RPMI7951 (cell line): ENCODE measurements at places on chromosomes 12 and 14.

DNA sequence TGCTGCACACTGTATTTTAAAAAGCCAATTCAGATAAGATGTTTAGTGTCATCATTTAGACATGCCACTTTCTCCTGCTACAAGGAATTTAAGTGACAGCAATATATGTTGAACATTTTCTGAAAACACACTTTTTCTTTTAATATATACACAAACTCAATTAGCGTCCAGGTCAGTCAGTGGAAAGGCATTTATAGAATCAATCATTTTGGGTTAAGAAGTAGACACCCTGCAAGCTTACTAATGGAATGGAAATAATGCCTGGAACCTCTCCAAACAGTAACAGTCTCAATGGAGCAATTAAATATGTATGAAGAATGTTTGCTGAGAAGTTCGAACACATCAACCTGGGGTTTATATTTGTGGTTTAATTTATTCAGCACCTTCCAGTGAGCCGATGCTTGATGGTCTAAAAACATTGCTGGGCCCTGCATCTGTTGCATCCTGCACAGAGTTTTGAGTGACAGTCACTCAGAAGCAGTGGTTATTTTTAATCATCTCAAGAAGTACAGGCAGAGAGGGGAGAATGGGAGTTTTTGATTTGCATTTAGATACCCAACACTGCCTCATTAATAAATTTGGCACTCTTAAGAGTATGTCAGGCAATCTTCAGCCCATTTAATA is 410.7 kb downstream of the TMEM117 start:
- no peak for DNase-seq

- DNase-seq: peak; percentile 87
Measured at GRCh38 chr14:33679461-33680225, 271.2 kb downstream of the EGLN3 start.

DNA sequence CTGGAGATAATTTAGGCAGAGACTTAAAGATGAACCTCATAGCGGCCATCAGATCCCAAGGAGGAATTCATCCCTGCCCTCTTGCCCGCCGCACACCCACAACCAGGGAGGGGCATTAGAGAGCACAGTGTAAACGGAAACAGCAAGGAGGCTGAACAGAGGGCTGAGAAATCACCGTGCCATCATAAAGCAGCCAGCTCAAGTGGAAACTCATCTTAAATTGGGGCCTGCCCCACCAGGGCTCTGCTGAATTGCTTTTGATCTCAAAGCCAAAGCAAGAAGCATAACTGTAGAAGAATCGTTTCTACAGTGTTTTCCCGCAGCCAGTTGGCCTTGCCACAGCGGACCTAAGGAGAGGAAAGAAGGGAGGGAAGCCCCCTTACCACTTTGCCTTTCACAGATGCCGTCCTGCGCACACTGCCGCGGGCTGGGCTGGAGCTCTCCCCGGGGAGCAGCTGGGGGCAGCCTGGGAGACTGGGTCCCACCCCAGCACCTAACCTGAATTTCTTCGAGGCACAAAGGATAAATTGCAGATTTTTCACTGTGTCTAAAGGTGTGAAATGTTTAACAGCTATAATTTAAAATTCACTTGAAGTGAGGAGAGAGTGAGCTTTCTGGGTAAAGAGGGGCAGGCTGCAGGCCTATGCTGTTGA is 51.8 kb upstream of the MMP17 start:
- peak; percentile 89 for DNase-seq

GRCh38 chr14:60622210-60622916 is 26.9 kb downstream of the SIX1 start:
- DNase-seq: no peak

DNA sequence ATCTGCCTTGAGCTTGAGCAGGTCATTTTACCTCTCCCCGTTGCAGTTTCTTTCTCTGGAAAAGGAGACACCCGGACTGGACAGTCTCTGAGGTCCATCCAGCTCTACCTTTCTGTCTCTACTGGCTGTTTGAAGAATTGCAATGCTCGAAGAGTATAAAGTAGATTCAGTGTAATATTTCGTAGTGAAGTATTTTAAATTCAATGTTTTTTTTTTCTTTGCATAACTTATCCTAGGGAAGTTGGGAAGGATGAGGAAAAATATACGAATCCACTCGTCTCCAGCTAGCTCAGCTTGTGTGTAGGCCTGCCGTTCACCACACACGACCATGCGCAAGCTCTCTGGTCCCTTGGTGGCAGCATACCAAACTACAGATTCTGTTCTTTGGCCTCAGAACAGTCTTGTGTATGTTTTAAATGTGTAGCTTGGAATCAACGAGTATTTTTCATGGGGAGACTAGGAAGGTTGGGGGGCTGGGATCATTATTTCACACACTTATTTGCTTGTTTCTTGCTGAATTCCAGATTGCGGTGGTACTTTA is 307.9 kb downstream of the CACNA1C start:
- no peak for DNase-seq

GRCh38 chr12:12538535-12538934 is 24.1 kb downstream of the DUSP16 start:
- DNase-seq: no peak

DNA sequence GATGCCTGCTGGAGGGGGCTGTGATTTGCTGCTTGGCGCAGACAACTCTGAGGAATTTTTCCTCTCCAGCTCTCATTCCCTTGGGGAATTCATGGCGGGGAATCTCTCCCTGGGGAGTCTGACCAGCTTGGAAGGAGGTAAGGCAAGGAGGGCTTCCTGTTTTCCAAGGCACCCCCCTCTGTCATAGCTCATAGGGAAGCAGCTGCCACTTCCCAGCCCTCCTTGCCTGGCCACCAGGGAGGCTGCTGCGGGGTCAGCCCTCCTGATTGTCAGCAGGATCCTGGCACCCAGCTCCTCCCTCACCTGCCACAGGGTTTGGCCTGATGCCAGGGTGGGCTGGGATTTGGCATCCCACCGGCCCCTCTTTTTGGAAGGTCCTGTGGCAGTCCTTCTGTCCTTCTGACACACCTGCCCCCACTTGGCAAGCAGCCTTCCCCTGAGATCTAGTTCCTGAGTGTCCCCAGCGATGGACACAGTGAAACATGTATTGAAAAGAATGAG is 74.9 kb downstream of the TSPAN9 start:
- DNase-seq: no peak

- DNase-seq: peak; percentile 3
Measured at GRCh38 chr14:86057018-86057667, 527.2 kb downstream of the FLRT2 start.

GRCh38 chr14:69137416-69137815 is 15.5 kb downstream of the DCAF5 start:
- DNase-seq: no peak

- DNase-seq: no peak
Measured at GRCh38 chr12:104340925-104341611, 37.5 kb downstream of the EID3 start.

DNA sequence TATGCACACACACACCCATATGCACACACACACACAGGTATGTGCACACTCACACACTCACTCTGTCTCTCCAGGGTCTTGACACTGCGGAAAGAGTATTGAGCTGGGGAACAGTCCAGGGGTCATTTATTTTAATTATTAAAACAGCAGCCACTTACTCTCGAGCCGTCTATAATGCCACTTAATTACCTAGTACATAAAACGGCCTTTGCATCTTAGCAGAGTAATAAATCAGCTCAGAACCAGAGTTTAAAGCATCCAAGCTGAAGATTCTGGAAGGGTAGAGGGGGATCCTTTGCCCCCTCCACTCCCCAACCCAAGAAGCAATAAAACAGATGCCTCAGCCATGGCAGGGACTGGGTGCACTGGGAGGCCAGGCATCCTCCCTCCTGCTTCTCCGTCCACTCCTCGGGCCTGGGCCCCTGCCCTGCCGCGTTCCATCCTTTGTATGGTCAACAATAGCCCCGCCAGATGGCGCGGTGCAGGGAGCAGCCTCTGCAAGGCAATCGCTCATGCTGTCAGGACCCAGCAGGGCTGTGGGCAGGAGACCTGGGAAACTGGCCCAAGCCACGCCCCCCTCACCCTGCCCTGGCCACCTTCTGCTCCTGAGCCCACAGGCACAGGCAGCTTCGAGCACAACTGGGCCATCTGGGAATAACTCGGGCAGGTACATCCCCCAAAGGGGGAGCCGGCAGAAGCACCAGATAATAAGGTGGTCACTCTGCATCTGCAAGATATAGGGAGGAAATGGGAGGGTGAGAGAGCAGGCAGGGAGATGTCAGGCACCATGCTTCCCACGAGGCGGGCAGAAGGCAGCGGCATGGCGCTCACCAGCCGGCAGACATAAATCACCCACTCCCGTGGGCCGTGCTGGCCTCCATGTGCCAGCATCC is 40.9 kb downstream of the CCDC85C start:
- DNase-seq: no peak

- DNase-seq: no peak
Measured at GRCh38 chr12:72275526-72275925, 3.4 kb downstream of the TRHDE start.

DNA sequence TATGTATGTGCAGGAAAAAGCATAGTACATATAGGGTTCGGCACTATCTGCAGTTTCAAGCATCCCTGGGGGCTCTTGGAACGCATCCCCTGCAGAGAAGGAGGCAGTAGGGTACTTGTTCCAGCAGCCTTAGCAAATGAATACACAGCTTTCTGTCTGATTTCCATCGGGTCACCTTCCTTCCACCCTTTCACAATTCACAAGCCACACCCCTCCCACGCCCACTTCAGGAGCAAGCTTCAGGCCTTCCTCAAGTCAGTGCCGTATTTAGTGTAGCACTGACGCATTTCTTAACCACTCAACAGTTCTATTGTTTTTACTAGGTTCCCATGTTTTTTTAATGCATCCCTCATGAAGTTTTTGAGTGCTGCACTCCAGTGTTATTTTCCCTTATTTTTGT is 64.2 kb downstream of the CLMN start:
- DNase-seq: peak; percentile 65

DNA sequence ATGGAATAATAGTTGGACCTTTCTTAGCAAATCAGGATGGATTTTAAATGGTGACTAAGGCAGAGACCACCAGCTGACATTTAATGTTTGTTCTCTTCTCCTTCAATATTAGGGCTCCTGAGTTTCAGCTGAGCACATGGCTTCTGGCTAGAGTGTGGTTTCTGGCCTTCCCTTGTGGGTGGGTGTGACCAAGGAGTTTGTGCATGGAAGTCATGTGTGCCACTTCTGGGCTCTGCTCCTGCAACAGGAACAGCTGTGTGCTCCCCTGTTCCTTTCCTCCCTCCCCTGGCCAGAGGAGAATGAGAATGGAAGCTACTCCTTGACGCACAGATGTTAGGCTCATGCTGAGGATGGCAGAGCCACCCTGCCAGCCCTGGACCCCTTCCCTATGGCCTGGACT is 44.2 kb downstream of the CCDC175 start:
- DNase-seq: no peak

GRCh38 chr12:124680863-124681778 is 113.7 kb upstream of the NCOR2 start:
- DNase-seq: peak; percentile 97

DNA sequence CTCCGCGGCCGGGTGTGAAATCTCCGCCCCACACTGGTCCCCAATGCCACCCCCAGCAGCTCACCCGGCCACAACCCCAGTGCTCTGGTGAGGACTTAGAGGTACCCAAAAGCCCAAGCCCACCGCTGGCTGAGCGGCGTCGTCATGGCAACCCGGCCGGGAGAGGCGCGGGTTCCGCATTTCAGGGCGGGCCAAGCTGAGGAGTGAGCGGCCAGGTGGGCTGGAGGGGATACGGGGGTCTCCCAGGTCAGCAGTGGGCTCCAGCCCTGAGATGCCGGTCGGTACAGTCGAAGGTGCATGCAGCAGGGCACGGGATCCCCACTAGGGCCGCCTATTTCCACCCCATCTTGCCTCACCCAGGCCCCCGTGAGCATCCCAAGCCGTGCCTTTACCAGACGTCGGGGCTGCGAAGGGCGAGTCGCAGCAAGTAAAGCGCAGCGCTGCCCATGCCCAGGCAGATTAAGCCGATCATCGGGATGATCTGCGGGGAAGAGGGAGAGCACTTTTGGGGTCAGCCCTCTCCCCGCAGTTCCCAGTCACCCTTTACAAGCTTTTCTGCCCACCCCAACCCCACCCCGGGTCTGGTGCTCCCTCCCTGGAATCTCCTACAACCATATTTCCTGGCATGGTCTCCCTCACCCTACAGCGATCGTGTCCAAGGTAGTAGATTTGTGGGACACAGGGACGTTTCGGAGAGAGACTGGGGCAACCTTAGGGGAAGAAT is 6.9 kb downstream of the SHMT2 start:
- DNase-seq: no peak

- DNase-seq: no peak
Measured at GRCh38 chr12:89991807-89992590, 283.4 kb upstream of the ATP2B1 start.

DNA sequence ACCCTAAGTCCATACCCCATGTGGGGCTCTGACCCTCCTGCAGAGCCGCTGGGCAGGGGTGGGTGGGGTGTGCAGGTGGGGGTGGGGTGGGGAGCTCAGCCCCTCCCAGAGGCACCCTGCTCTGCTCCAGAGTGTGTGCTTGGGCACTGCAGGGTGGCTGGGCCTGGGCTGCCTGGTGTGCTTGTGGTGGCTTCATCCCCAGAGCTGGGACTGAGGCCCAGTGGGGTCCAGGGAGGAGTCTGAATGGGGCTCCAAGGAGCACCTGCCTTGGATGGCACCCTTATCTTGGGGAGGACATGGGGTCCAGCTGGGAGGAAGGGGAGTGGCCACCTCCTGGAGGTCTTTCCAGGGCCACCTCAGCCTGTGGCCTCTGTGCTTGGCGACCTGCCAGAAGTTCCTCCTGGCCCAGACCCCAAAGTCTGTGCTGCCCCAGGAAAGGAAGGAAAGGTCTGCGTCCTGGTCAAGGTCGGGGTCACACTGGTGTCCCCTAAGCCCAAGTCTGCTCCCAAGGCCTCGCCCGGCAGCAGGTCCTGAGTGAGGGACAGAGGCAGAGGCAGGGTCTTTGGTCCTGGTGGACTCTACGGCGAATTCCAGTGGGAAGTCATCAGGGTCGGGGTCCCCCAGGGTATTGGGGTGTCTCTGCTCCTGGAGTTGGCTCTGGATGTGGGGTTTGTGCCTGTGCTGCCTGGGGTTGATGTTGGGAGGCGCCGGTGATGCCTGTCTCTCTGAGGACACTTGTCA is 373.4 kb downstream of the TMEM121 start:
- no peak for DNase-seq

GRCh38 chr14:24392325-24393091 is 6.3 kb upstream of the NYNRIN start:
- DNase-seq: no peak

- DNase-seq: no peak
Measured at GRCh38 chr12:76520348-76520747, 39.2 kb downstream of the OSBPL8 start.

- peak; percentile 40 for DNase-seq
Measured at GRCh38 chr12:98998697-98999299, 353.7 kb downstream of the APAF1 start.

DNA sequence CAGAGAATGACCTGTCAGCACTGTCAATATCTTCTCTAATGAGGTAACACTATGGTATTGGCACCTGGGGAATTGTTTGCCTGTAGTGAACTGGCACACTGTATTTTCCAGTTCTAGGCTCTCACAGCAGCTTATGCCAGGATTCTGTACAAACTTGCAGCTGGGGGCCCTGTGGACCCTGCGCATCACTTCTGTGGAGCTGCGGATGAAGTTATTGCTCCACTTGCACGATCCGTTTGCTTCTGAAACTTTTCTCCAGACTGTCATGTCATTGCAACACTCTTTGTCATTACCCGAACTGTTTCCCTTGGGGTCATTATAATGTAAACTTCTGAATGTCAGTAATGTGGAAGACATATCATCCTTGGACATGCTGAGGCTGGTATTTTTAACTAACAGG is 3.9 kb downstream of the RNASE11 start:
- DNase-seq: no peak
